Stimulated activated CD8-positive, alpha-beta memory T cell treated with anti-CD3 and anti-CD28 coated beads, Interleukin-4, amount 100 ng/mL, for 24 hours (primary cell): ENCODE measurements at places on chromosomes 4 and X.

- no peak for DNase-seq
These were observed 240.7 kb downstream of the IQCM start for GRCh38 chr4:149574971-149575370.

- no peak for DNase-seq
These were observed 323.2 kb downstream of the ARHGAP24 start for GRCh38 chr4:85798012-85798770.

- DNase-seq = no peak
These were observed 456 bp downstream of the PPARGC1A start for GRCh38 chr4:23889391-23889790.

DNA sequence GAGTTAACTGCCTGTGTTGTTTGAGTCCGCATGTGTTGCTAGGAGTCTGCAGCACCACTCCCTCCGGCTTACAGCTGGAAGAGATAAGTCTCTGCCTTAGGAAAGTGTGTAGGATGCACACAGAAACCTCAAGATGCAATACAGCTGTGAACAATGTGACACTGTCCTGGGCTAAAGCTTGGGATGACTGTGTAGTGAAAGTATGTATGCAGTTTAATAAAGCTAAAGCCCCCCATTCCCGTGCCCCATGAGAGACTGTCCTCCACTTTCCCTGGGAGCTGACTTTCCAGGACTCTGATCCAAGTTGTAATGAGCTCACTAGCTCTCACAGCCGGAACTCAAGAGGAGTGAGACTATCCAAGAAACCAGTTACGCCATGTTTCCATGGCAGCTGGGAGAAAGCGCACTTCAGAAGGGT is 156.6 kb upstream of the FTHL17 start:
- no peak for DNase-seq

DNA sequence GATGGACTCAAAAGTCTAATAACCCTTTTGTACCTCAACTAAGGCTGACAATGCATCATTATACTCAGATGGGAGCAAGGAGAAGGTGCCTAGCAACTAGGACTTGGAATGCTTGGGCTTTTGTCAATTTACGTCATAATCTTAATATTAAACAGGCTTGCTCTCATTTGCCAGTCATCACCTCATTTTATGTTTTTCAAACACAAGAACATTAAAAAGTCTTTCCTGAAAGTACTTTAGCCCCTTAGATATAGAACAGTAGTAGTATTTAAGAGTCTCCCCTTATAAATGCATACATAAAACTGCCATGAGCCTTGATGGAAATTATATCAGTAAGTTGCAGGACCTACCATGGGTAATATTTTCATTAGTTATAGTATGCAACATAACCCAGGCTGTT is 150.7 kb upstream of the INTU start:
- DNase-seq = no peak

- DNase-seq = no peak
These were observed 1066.9 kb upstream of the PCDH7 start for GRCh38 chr4:29653221-29653620.

DNA sequence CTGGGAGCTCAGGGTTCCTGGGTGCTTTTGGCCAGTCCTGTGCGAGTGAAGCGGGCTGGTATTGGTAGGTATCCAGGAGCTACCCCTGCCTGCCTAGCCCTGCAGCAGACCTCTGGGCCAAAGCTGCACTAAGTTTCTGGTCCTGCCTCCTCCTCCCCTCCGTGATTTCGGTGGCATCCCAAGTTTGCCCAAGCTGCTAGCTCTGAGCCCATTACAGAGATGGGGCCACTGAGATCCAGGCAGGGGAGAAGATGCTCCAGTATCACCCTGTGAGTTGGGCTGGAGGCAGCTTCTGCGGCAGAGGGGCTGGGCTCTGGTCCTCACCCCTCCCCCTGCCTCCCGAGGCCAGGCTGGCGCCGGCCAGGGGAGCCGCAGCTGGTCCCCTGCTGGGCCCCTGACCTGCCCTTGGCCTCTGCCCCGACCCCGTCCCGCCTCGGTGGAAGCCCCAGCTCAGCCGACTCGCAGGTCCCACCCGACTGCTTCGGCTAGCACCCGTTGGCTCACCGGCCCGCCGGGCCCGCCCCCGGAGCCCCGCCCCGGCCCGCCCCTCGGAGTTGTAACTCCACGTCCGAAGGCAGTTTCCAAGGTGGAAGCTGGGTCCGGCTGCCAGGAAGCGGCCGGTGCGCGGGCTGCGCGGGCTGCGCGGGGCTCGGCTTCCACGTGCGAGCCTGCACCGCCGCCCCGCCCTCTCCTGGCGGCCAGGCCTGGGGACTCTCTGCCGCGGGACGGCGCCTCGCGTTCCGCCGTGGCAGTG is at the start of gene DUSP9:
Gene DUSP9, plus strand, starts transcription at position 584 of the 754 bp plus-strand sequence. CDS start 751 bp downstream, outside the sequence.
- no peak for DNase-seq

DNA sequence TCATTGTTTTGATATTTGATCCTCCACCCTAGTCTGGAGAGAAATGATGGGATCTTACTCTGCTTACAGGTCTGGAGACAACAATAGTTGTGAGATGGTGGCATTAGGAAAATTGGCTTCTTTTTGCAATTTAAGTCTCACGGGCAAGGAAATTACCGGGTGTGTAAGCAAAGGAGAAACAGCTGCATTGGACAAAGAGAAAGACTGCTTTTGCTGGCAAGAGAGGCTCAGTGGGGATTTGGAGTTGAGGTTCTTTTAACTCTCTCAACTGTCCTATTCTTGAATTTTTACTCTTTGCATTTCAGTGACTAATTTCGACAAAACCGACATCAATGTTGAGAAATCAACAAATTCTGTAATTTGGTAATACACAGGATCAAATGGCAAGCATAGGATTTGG is 2.3 kb upstream of the SERPINA7 start:
- no peak for DNase-seq

GRCh38 chrX:68440940-68441339 is 7.6 kb upstream of the OPHN1 start:
- DNase-seq = no peak

- DNase-seq = no peak
These were observed 564.5 kb downstream of the TRAM1L1 start for GRCh38 chr4:116520886-116521285.

DNA sequence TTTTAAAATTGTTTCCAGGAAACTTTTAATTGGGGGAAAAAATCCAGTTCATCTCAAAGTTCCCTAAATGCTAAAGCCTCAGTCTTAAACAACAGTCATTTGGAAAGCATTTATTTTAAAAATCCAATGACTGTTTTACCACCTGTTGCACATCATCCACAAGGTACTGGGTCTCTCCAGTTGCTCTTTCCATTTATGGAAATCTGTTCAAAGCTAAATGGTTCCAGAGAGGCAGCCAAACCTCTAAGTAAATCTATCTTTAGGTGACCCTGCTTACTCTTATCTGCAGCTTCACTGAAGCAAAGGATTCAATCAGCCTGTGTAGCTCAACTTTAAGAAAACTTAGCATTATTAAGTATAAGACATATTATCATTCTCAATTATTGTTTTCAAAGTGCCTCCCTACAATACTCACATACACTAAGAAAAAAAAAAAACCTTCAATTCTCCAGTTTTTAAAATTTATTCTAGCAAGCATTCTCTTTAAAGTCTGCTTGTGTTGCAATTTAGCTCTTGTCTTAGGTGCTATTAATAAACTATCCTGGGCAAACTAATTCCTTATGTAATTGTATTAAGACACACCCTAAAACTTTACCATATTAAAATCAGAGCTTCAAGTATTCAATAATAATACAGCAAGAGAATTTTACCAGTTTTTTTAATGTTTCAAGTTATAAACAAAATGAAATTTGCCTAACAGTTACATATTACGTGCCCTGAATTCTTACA is 60.6 kb downstream of the NOCT start:
- DNase-seq = no peak

DNA sequence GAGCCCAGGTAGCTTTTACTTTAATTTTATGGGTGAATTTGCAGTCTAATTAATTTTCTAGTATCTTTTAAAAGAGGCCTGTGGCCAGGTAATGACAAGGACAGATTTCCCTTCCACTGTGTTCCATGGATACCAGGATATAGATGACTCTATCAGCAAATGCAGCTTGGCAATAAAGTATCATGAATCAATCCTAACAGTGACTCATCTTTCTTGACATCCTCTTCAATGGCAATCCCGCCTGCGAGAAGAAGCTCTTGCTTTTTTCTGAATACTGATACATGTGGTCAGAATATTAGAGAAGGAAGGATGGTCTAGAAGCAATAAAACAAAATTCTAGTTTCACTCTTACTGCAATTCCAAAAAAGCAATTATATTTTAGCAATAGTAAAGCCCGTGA is 267.8 kb downstream of the DTHD1 start:
- no peak for DNase-seq

DNA sequence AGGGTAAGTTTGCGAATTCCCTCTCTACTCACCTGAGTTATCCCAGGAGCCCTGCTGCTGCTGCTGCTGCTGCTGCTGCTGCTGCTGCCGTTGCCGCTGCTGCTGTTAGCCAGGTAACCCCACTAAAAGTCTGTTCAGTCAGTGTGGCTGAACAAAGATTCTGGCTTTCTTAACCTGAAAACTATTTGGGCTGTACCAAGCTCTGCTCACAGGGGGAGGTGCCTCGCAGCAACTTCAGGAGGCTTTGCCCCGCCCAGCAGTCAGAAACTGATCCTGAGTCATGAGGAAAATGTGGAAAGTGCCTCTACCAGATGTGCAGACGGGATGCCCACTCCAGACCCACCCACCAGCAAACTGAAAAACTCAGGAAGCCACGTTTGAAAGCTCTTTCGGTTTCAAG is at the start of gene CAPN6:
Gene CAPN6, minus strand, starts transcription at position 145 of the 400 bp plus-strand sequence. CDS start 6,547 bp downstream, outside the sequence.
- no peak for DNase-seq

GRCh38 chr4:148574502-148574901 is 132.3 kb upstream of the NR3C2 start:
- no peak for DNase-seq

DNA sequence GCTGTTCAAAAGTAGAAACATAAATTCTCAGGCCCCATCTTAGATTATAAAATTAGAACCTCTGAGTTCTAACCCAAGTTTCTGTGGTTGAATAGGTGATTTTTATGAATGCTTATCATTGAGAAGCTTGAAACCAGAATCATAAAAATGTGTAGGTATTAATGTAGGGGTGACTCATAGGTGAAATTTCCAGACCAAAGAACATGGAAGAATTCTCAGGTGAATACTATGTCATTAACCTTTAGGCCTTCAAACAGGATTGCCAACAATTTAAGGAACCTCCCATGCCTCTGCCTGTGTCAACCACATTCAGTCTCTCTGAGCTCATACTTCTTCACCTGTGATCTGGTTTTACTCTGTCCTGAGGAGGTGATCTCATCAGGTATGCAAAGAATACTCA is 177.8 kb downstream of the NPFFR2 start:
- DNase-seq = no peak

DNA sequence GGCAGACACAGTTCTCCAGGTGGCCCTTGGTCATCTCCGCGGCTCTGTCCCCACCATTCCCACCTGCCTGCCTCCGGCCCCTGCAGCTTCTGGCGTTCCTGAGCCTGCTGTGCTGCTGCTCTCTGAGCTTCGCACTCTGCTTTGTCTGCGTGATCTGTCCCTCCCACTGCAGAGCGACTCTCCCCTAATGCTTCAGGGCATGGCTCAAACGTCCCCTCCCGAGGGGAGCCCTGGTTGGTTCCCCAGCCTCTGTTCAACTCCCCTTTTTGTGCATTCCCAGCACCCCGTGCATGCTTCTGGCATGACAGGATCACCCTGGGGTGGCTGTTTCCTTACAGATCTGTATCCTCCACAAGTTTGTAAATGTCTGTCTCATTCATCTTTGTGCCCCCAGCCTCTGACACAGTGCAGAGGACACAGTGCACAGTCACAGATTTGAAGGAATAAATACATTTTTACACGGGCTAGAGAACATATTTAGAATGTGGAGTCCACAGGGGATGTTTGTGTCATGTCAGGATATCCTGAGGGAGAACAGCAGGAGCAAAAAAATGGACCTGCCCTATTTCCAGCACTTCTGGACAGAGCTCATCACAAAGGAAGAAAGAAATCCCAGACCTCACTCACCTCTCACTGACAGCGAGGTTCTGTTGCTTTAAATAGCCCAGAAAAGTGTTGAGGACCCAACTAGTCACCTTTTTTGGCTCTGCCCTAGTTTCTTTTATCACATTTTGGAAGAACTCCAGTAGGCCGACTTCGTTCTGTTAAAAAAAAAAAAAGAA is 72.6 kb downstream of the GATB start:
- no peak for DNase-seq

GRCh38 chr4:150244600-150244999 is 166.4 kb downstream of the DCLK2 start:
- no peak for DNase-seq

DNA sequence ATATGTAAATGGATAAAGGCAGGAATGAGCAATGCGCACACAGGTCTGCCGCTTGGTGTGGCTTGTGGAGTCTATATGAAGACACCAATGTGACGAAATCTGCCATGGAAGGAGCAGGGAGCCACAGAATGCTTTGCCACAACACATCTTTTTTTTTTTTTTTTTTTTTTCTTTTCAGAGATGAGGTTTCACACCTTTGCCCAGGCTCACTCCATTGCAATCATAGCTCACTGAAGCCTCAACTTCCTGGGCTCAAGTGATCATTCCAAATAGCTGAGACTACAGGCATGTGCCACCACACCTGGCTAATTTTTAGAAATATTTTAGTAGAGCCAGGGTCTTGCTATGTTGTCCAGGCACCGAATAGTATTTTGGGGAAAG is 17.4 kb upstream of the SLC34A2 start:
- DNase-seq = no peak

GRCh38 chr4:53005149-53005546 is 143.0 kb downstream of the RASL11B start:
- DNase-seq = no peak

GRCh38 chr4:55447831-55448230 is 52.1 kb downstream of the TMEM165 start:
- no peak for DNase-seq

GRCh38 chrX:73987166-73987565 is 316.8 kb upstream of the ZCCHC13 start:
- no peak for DNase-seq

DNA sequence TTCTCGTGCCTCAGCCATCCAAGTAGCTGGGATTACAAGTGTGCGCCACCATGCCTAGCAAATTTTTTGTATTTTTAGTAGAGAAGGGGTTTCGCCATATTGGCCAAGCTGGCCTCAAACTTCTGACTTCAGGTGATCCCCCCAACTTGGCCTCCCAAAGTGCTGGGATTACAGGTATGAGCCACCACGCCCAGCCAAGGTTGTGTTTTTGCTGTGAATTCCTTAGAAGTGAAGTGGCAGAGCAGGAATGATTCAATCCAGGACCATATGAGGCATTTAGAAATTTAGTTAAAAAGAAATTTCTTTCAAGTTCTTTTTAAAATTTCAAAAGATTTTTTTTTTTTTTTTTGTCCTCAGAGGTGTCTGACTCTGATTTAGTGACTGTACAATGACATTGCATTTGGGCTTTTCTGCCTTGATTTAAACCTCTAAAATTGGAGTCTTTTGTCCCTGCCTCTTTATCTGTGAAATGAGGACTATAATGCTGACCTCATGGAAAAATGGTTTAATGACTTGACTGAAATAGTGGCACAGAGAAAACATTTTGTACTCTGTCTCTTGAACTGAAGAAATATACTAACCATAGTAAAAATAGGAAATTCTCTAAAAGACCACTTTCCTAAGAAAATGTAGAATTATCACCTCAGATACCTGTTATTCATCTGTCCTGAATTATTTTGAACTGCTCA is 59.9 kb downstream of the CXCL13 start:
- no peak for DNase-seq

GRCh38 chr4:72966652-72967051 is 102.9 kb downstream of the COX18 start:
- no peak for DNase-seq
